Activated CD8-positive, alpha-beta memory T cell treated with anti-CD3 and anti-CD28 coated beads for 1 hour (primary cell): ENCODE measurements at places on chromosomes 12 and 14.

- no peak for DNase-seq
Observed at GRCh38 chr14:43249116-43249515, 1258.0 kb downstream of the FSCB start.

GRCh38 chr14:34981743-34982420, 910 bp upstream of the SRP54 start:
- no peak for DNase-seq

DNA sequence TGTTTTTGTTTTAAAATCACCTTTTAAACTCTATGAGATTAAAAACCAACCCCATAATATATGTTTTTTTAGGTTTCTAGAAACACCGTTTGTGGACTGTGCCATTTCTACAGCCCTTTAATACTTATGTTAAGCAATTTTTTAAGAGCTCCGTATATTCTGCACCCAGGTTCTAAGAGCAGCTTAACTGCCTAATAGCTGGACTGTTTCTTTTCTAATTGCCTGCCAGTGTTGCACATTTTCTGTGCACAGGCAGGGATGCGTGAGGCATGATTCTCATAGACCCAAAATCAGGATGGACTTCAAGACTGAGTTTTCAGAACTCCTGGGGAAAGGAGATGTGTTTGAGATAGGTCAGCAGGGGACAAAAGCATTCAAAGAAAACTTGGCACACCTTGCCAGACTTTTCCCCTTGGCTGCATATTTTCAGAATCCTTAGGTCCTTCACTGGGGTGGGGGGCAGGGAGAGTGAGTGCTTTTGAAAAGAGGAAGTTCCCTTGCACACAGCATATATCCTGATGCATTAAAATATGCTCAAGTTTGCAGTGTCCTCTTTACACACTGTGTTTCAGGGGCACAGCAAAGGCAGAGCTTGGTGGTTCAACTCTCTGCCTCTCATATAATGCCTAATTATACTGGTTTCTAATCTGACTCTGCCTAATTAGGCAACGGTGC, 27.9 kb downstream of the TMEM30B start:
- no peak for DNase-seq

GRCh38 chr12:13128291-13128965, 25.0 kb upstream of the GSG1 start:
- DNase-seq, result no peak

- no peak for DNase-seq
Observed at GRCh38 chr14:88143810-88144209, 138.9 kb downstream of the GPR65 start.

- no peak for DNase-seq
Observed at GRCh38 chr12:5201554-5202218, 158.0 kb downstream of the KCNA5 start.

- DNase-seq, result no peak
Observed at GRCh38 chr12:121218588-121219352, 8.8 kb downstream of the P2RX4 start.

DNA sequence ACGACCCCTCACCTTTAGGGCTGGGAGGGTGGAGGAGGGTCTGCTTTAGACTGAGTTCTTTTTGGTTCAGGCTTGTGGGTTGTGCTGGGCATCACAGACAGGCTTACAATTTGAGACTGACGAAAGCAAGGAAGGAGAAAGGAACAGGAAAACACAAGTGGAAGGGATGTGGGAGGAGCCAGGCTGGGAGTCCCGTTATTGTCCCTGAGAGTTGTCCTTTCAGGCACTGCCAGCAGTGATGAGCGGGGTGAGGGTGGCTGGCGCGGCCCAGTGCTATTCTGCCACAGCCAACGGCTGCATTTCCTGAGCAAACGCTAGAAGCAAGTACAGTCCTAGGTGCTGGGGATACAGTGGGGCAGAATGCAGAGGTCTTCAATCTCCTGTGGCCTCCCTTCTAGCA, 29.2 kb upstream of the TSPAN9 start:
- no peak for DNase-seq

GRCh38 chr14:26427097-26427496, 170.7 kb downstream of the NOVA1 start:
- no peak for DNase-seq

DNA sequence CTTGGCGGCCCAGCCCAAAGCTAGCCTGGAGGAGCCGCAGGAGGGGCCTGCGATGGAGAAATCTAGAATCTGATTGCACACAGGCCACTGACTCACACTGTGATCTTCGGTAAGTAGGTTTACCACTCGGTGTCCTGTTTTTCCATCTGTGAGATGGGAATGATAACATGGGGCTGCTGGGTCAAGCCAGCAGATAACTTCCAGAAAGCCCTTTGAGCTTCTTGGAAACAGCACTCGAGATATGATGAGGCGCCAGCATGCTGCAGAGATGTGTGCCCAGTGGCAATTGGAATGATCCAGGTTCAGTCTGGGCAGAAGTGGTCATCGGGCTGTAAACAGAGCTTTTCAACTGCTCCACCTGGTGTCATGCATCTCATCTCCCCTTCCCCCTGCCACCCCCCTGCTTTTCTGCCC, 771.3 kb upstream of the TBX3 start:
- no peak for DNase-seq
